Stimulated activated CD4-positive, alpha-beta T cell treated with anti-CD3 and anti-CD28 coated beads, Interleukin-15, amount 100 ng/mL, for 1 hour (primary cell): ENCODE measurements at places on chromosomes 1 and 21.

DNA sequence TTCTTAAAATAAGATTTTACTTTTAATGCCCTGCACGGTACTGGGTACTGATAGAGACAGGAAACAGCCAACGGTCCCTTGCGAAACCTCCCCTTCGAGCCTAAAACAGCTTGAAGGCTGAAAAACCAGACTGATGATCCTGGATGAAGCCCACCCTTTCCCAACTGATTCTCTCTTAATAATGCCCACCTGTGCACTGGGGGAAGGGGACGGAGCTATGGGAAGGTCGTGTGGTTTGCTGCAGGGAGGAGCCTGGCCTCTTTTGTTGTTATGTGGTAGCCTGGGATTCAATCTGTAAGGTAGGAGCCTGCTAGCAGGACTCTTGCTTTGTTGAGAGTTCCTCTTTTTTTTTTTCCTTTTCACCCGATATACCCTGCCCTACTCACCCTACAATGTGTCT lies 25.6 kb downstream of the SAMSN1 start:
- DNase-seq: no peak

GRCh38 chr1:228691926-228692325 lies 43.4 kb upstream of the RHOU start:
- no peak for DNase-seq

DNA sequence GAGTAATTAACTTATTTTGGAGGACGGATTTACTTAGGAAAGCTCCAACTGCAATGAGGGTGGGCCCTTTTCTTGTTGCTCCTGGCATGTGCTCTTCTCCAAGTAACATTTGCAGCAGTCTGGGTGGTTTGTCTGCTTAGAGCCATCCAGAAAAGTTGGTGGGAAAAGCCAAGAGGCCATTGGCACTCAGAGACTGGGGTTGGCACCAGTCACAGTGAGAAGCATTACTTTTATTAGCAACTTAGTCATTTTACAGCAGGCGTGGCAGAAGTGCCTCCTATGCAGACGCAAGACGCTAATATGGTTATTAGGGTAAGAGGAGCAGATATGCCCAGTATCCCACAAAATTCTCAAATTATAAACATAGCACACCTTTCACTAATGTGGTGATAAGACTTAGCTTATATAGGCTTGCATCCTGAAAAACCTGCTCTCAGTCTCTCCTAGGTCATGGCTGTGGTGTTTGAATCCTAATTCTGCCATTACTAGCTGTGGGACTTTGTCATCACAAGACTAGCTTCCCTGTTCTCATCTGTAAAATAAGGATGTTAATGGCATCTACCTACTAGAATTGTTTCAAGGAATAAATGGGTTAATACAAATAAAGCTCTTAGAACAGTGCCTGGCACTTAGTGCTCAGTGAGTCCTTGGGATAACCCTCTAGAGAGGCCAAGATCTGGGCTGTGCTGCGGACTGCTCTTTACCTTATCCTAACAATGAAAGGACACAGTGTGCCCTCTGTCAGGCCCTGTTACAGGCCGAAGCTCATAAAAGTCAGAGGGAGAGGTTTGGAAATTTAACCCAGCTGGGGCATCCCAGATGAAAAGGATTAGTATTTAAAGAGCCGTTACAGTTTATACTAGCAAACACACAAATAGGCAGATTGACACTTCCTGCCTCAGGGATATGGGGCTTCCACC lies 154.6 kb downstream of the ROR1 start:
- no peak for DNase-seq

DNA sequence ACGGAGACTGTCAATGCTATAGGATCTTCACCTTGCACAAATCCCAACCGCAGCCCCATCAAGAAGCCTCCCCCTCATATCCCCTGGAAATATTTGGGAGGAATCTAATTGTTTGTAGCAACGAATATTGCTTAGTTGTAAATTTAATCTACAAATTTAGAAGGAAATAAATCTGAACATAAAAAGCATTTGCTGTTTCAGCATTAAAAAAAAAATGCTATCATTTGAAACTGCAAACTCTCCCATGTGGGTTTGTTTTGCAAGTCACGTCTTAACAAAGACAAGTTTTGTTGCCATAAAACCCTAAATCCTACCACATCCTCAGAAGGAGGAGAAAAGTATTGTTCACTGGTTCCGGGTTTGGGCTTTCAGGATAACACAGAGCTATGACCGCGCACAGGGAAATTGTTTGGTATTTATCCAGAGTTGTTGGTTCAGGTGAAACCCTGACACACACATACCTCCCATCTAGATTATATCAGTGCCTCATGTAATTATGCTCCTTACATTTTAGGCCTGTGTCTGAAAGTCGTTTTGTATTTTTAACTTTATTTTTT lies 279.6 kb downstream of the TM2D1 start:
- DNase-seq: no peak

DNA sequence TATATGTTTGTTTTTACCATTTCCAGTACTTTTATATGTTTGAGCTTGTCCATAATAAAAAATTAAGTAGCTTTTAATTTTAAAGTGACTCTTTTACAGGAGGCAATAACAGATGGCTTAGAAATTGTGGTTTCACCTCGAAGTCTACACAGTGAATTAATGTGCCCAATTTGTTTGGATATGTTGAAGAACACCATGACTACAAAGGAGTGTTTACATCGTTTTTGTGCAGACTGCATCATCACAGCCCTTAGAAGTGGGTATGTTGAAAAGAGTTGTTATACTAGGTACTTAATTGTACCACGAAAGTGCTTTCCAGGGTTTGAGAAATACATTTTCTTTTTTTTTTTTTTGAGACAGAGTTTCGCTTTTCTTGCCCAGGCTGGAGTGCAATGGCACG lies 46.1 kb downstream of the RNF2 start:
- DNase-seq: no peak

DNA sequence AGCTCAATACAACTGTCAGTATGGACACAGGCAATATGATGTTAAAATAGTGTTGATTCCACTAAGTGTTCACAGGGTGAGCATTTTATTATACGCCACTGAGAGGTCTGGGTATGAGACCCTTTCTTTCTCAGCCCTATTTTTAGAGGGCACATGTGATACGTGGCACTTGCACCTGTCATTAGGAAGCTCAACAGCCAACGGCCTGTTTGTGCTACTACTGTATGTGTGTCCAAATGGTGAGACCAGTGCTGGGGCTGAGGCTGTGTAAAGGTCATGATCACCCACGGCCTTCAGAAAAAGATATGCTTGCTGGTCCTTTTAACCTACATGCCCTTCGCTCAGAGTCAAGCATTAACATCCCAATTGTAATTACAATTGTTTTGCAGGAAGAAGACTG lies 176.2 kb downstream of the DUSP10 start:
- no peak for DNase-seq

DNA sequence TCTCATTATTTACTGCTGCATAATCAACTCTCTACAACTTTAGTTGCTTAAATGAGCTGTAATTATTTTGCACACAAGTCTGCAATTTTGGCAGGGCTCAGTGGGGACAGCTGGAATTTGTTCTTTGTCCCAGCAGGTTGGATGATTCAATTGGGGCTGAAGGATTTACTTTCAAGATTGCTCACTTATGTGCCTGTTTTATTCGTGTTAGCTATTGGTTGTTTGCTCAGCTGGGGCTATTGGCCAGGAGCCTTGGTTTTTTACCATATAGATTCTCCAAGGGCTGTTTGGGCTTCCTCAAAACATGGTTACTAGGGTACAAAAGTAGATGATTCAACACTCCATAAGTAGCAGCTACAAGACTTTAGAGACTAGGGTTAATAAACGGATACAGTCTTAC lies 13.4 kb downstream of the OR10R2 start:
- no peak for DNase-seq

DNA sequence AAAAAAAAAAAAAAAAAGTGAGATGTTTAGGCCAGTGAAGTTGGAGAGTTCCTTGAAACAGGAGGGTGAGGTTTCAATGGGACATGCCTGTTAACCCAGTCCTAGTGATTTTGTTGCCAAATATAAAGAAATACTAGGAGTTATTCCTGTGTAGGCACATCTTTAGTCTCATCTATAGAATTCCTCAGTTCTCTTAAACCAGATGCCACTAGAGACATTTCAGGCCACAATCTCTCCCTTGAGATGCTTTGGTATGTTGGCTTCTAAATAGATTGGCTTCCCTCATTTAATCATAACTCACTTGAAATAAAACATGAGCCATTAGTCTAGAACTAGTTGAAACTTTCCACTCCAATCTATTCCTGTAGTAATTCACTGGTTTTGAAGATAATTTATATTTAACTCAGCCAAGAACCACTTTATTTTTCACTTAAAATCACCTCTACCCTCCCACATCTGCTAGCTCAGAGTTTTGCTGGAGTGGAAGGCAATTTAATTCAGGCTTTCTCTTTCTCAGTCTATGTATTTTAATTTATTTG lies 29.8 kb downstream of the GPR137B start:
- DNase-seq: no peak

DNA sequence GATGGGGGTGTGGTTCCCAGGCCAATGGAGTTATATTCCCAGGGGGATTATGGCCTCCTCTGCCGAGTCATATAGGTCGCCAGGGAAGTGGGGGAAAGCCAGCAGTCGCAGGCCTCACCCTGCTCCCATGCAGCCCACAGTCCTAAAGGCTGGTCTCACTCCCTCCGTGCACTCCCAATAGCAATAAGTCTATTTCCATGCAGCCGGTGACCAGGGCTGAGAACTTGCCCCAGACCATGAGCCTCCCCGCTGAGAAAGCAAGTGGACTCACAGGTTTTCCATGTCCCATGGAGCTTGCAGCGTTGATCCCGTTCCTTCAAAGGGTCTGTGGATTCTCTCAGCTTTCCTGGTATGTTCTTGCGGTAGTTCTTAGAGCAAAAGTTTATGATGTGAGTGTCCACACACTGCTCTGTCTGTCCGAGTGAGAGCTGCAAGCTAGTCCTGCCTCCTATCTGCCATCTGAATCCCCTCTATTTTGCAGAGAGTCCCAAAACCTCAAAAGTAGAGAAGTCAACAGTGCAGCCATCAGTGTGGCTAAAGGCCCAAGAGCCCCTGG lies 81.7 kb upstream of the TMPRSS2 start:
- DNase-seq: no peak

DNA sequence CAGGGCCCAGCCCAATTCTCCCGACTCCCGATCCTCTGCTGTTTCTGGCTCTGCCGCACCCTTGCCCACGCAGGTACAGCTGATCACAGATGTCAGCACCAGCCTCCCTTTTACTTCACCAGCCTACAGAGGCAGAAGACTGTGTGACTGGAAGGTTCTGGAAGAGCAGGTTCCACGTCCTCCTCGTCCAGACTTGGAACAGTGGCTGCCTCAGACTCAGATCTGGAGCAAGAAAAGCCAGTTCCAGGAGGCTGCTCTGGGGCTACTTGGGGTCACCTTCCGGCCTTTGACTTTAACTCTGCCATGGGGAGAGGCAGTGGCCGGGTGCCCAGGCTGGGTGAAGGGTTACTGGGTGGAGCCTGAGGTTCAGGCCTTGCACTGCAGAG lies 16.1 kb upstream of the KLHDC7A start:
- no peak for DNase-seq

DNA sequence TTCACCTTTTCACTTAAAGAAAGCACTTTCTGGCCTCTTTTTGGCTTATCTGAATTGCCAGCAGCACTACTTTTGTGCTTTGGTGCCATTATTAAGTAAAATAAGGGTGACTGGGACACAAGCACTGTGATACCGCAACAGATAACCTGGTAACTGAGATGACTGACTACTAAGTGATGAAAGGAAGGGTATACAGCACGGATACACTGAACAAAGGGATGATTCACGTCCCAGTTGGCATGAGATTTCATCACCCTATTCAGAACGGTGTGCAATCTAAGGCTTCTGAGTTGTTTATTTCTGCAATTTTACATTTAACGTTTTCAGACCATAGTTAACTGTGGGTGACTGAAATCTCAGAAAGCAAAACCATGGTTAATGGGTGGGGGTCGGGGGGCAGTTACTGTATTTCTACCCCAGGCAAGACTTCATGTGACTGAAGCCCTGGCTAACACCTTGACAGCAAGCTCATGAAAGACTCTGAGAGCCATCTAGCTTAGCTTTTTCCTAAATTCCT lies 102.8 kb downstream of the CLIC6 start:
- no peak for DNase-seq

GRCh38 chr21:46154955-46155513 lies 345 bp downstream of the FTCD start:
- no peak for DNase-seq

- DNase-seq: no peak
Observed at GRCh38 chr21:32322103-32322502, 23.4 kb downstream of the MRAP start.

DNA sequence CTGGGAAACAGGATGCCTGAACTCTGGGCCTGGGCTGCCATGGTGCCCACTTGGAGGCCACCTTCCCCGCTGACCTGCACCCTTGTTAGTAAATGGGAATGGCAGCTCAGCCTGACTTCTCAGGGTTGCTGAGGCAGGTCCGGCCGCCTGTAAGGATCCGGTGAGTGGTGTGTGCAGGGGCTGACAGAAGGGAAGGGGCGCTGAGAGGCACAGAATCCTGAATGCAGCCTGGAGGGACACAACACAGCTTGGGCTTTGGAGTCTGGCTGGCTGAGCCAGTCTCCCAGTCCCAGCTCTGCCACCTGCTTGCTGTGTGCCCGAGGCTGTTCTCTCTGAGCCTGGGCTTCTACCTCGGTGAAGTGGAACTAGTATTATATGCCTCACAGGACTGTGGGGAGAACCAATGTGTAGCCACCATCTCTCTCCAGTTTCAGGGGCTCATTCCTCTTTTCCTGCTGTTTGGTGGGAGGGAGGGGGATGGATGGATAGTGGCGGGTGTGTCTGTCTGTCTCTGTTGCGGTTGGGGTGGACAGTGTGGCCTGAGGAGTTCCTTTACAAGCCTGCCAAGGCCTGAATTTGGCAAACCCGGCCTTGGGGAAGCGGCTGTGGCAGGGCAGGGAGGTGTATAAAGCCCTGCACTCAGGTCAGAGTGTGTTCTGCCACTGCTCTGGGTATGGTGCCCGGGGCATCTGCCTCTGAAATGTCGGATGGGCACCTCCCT lies 18.0 kb downstream of the ADORA1 start:
- DNase-seq: no peak

- no peak for DNase-seq
Observed at GRCh38 chr1:168774241-168774640, 45.2 kb upstream of the DPT start.

DNA sequence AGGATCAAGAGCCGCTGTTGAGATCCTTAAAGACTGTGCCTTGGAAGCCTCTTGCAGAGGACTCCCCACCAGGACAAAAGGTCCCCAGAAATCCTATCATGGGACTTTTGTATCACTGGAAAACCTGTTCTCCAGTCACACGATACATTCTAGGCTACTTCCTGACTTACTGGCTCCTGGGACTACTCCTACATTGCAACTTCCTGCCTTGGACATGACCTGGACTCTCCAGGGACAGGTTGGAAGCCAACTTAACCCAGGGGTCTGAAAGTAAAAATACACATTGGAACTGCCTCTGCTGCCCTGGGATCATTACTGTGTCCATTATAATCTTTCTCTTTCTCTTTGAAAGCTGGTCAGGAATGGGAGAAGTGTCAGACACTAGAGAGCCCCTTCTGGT lies 9.9 kb downstream of the PIGV start:
- DNase-seq: no peak

- no peak for DNase-seq
Observed at GRCh38 chr1:225651872-225652728, 823 bp downstream of the ENAH start.
